ENCODE measurements at places on chromosomes 1 and 21.

DNA sequence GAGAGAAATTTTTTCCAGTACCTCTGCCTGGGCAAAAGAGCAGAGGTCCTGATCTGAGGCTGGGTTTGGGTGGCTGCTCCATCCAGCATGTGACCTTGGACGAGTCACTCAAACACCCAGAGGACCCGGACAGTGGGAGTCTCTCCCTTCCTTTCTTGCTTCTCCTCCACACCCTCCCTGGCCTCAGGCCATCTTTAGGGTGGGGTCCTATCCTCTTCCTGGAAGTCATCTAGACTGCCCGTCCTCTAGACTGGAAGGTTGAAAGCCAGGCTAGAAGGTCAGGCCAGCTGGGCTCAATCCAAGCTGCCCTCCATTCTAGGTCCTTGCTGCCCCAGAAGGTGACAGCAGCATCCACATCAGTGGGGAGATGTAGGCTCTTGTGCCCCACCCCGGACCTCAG lies 599.5 kb downstream of the MATN1 start:
- no peak for DNase-seq

DNA sequence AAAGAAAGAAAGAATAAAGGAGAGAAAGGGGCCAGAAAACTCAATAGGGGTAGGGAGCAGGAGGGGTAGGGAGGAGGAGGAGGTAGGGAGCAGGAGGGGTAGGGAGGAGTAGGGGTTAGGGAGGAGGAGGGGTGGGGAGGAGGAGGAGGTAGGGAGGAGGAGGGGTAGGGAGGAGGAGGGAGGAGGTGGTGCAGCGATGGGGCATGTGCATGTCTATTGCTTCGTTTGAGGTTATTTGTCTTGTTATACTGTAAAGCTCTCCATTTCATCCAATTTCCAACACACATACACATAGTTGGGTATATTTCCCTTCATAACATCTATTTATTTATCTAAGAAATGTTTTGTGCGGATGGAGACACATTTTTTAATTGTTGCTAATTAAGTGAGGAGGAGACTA lies 19.7 kb downstream of the RGS1 start:
- DNase-seq, result no peak

DNA sequence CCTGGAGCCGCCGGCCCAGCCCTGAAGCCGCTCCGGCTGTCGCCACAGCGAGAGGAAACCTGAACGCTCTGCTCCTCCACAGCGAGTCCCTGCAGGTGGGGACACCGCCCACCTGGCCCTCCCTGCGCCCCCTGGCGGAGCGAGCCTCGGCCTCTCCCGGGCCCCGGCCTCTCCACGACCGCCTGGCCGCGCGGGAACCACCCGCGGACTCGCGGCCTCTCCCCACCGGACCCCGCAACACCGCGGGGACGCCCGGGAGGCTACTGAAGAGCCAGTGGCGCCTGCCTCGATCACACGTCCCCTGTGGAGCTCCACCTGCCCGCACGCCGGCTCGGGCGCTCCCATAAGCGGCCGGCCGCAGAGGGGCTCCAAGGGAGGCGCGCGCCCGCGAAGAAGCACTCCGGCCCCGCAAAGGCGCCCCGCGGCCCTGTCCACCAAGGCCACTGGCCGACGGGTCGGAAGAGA lies 109.6 kb downstream of the KCNN3 start:
- no peak for DNase-seq

GRCh38 chr21:20703112-20703767 lies 295.0 kb upstream of the NCAM2 start:
- DNase-seq, result no peak

- no peak for DNase-seq
Measured at GRCh38 chr1:67040405-67040804, 13.5 kb downstream of the SLC35D1 start.

All from cortex of kidney (tissue), 1 donor.